ENCODE measurements at places on chromosomes 4 and X. TPM values are rescaled to one million over a fixed set of nuclear protein-coding genes. Genes with fewer than 3 reads are reported as not detected.

- H3K4me3 ChIP-seq, result peak overlapping the region; percentile 40
- H3K27me3 ChIP-seq, result peaks cover 6% of the 10 kb centered on the region
- DNase-seq, result no peak
- H3K4me1 ChIP-seq, result peaks cover 38% of the 10 kb centered on the region
- H3K36me3 ChIP-seq, result peaks cover 28% of the 10 kb centered on the region
Measured at GRCh38 chrX:119238557-119238956, 2.5 kb downstream of the PGRMC1 start.

DNA sequence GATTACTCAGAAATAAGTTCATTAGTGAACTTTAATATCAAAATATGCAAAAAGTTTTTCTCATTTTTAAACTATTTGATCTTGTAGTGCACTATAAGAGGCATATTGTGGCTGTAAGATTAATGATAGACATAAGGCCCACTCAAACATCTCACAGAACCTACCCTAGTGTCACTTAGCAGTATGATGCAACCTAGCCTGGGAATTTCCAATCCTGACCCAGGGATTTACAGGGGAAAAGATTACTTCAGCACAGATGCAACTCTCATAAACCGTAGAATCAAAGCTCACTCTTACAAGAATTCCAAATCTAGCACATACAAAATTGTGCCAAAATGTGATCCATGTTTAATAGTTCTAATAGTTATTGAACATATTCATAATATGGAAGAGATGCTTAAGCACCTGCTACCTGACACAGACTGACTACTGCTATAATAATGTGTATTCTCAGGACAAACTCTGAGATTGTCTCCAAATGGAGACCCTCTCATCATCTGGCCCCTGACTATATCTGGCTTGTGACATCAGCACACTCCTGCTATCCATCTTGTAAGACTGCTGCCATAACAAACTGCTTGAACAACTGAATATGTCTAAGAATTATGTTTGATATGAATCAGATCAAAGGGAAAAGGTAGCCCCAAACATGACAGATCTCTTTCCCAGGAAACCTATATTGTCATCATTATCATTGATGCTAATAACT lies 271.9 kb downstream of the PABPC4L start:
- no peaks in the 10 kb centered on the region for H3K27me3 ChIP-seq
- no peaks in the 10 kb centered on the region for H3K36me3 ChIP-seq
- H3K4me3 ChIP-seq, result no peak overlapping the region
- H3K27ac ChIP-seq, result no peak overlapping the region
- no peaks in the 10 kb centered on the region for H3K4me1 ChIP-seq
- no peak for DNase-seq

The PABPC4L gene
- not detected for total RNA-seq

DNA sequence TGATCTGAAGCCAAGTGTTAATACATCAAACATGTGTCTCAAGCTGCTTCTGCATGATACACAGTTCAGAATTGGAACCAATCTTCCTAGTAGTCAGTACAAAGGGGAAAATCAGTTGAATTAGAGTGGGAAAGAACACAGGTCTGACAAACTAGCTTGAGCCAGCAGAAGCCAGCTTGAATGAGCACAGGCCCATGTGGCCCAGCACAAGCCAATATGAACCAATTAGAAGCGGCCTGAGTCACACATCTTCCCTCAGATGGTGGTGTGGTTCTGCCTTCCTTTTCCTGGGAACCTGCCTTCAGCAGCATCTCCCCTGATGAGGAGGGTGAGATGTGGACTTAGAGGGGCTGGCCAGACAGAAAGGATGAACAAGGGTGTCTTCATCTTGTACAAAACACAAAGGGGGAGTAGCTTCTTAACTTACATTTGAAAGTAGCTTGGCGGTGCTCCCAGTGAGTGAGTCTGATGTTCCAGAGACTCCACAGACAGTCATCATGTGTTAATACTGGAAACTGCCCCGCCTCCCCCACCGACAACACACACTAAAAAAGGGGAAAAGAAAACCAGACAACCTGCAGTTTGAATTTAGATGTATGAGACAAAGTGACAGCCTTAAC lies 72.0 kb downstream of the FRMPD4 start:
- no peaks in the 10 kb centered on the region for H3K4me1 ChIP-seq
- no peak overlapping the region for H3K27ac ChIP-seq
- no peaks in the 10 kb centered on the region for H3K27me3 ChIP-seq
- H3K4me3 ChIP-seq, result no peak overlapping the region
- H3K36me3 ChIP-seq, result no peaks in the 10 kb centered on the region

- no peaks in the 10 kb centered on the region for H3K27me3 ChIP-seq
- peaks cover 5% of the 10 kb centered on the region for H3K36me3 ChIP-seq
- no peaks in the 10 kb centered on the region for H3K4me1 ChIP-seq
- no peak overlapping the region for H3K27ac ChIP-seq
Measured at GRCh38 chrX:11103006-11103405, 8.1 kb upstream of the HCCS start.

The SASH3 gene
- 303 TPM for total RNA-seq

GRCh38 chr4:118367361-118367760 lies 14.6 kb upstream of the PRSS12 start:
- no peak overlapping the region for H3K4me3 ChIP-seq
- no peaks in the 10 kb centered on the region for H3K4me1 ChIP-seq
- no peak for DNase-seq
- no peaks in the 10 kb centered on the region for H3K36me3 ChIP-seq

DNA sequence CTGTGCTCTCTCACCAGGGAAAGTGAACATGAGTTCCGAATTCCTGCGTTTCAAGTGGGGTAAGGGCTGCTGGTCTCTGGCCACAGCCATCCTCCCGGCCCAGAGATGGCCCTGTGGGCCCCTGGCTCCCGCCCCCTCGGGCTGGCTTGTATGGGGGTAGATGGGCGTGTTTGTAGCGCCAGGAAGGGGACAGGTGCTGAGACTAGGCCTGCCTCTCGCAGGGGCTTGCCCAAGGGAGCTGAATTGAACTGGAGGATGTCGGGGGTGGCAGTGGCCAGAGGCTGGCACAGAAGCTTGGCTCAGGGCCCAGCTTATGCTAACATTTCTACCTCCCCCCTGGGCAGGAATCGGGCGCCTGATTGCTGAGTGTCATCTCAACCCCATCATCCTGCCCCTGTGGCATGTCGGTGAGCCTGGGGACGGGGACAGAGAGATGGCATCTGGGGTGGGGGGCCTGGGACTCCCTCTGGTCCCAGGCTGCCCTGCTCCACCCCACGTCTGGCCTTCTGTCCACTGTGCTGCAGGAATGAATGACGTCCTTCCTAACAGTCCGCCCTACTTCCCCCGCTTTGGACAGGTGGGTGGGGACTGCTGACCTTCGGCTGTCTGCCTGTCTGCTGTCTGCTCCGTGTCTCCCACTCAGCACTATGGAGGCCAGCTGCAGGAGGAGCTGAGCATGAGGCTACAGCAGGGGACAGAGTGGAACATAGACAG lies 8.5 kb downstream of the TAFAZZIN start:
- H3K36me3 ChIP-seq, result peaks cover 5% of the 10 kb centered on the region
- peaks cover 7% of the 10 kb centered on the region for H3K4me1 ChIP-seq
- no peak for DNase-seq
- H3K27me3 ChIP-seq, result no peaks in the 10 kb centered on the region
- no peak overlapping the region for H3K27ac ChIP-seq
- no peak overlapping the region for H3K4me3 ChIP-seq

The RIPPLY1 gene
- total RNA-seq, result not detected

The EIF4E gene
- 105 TPM for total RNA-seq

The RNF212 gene
- 2.7 TPM for total RNA-seq

DNA sequence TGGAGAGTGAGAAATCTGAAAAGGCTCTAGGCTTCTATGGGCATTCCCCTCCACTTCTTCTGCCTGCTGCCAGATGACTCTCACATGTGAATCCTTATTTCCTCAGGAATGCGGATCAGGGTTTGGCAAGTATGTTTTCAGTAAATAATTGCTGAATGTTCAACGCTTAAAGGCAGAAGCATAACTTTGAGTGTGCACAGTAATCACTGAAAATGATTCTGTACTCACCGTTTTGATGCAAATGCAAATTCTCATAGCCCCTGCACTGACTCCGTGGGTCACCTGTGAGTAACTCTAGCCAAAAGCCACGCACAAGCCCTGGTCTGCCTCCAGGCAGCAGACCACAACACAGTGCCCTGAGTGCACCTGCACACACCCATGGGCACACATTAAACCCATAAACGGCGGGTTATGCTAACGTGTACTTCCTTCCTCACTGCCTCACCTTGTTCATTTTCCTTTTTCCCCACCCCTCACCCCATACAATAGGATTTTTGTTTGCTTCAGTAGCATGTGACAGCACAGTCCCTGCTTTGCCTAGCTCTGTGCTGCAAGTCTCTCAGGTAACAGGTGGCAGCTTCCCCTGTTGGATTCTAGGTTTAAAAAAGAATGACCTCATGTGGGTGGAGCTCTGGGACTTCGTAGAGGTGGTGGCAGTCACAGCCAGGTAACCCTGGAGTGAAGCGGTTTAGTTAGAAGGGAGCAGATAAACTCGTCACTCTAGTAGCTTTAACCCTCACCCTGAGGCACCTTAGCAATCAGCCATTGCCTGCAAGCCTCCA lies at the start of gene ARHGEF38:
TSS of gene ARHGEF38 (plus strand) at position 656 of the 782 bp plus-strand sequence. CDS start 146 bp downstream, outside the sequence.
- no peaks in the 10 kb centered on the region for H3K4me1 ChIP-seq
- no peak for DNase-seq
- no peak within 1 kb of the TSS for H3K4me3 ChIP-seq

- H3K4me3 ChIP-seq, result no peak overlapping the region
- no peak overlapping the region for H3K27ac ChIP-seq
- no peaks in the 10 kb centered on the region for H3K27me3 ChIP-seq
- H3K4me1 ChIP-seq, result no peaks in the 10 kb centered on the region
- H3K36me3 ChIP-seq, result peaks cover 2% of the 10 kb centered on the region
Measured at GRCh38 chr4:53061091-53061850, 199.2 kb downstream of the RASL11B start.

The SHROOM4 gene
- total RNA-seq, result not detected

DNA sequence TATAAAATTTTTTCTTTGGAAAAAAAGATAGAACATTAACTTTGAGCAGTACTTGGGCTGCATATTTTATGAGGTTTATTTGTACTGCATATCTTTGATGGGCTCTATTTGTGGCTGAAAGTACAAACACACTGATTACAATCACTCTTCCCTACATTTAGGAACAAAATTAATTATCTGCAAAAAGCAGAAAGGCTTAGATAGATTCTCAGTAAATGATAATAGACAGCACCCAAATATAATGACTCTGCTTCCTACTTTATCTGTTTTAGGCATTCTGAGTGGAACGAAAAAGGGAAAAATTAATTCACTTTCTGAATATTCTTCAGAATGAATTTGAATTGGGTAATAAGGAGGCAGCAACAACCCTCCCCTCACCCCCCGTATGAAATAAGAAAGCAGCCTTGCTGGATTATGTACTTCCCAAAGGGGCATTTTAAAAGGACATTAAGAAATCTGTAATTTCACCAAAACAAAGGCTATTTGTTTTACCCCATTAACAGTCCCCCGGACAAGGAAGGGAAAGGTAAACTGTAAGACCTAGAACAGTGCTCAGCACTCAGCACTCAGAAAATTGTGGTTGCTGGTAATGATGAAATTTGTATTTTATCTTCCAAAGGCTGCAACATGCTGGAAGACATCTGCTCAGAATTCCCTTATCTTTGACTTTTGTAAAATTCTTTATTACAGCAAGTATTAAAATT lies 242.6 kb downstream of the GPC3 start:
- no peak overlapping the region for H3K27ac ChIP-seq
- DNase-seq, result no peak
- H3K4me1 ChIP-seq, result peaks cover 19% of the 10 kb centered on the region

DNA sequence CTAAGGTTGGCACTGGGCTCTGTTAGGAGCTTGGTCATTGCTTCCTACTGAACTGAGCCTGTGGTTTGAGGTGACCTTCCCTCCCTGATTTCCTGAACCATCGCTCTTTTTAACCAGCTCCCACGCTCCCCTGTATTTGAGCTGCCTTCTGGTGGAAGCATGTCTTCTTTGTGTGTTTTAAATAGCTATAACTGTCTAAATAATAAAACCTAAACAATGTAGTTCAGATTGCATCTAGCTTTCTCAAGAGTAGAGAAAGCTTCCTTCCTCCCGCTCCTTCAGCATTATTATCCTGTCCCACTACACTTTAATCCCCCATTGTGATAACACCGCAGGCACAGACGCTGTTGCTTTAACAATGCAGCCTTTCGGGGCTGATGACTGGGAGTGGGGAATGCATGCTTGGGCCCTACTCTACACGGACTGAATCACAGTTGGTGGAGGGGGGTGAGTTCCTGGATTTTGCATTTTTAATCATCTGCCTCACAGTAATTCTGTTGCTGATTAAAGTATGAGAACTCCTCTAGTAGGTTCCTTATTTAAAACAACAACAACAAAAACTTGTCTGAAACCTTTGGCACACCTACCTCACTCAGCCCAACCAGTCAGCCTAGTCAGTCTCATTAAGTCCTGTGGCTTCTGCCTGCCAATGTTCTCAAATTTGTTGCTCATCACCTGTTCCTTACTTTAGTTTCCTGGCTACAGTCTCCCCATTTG lies 6.6 kb downstream of the SMS start:
- no peak overlapping the region for H3K4me3 ChIP-seq
- peaks cover 31% of the 10 kb centered on the region for H3K36me3 ChIP-seq
- no peak for DNase-seq
- peaks cover 49% of the 10 kb centered on the region for H3K4me1 ChIP-seq

The TEX13D gene
- not detected for total RNA-seq

DNA sequence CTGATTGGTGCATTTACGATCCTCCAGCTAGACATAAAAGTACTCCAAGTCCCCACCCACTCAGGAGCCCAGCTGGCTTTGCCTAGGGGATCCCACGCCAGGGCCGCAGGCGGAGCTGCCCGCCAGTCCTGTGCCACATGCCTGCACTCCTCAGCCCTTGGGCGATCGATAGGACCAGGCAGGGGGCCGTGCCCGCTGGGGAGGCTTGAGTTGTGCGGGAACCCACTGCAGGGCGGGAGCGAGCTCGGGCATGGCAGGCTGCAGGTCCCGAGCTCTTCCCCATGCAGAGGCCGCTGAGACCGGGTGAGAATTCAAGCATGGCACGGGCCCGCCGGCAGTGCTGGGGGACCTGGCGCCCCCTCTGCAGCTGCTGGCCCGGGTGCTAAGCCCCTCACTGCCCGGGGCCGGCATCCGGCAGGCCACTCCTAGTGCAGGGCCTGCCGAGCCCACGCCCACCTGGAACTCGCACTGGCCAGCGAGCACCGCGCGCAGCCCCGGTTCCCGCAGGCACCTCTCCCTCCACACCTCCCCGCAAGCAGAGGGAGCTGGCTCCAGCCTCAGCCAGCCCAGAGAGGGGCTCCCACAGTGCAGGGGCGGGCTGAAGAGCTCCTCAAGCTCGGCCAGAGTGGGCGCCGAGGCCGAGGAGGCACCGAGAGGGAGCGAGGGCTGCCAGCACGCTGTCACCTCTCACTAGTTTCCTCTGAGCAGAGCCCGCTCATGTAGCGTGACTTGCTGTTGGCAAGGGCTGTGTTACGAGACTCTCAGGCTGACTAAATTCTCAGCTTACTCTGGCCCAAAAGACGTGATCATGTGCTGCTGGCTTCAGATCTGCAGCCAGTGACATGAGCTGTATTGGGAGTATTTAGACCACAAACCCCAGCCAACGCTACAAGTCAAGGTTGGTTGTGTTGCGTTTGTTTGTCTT lies 87.5 kb downstream of the TRAPPC11 start:
- H3K36me3 ChIP-seq, result no peaks in the 10 kb centered on the region
- DNase-seq, result no peak
- no peak overlapping the region for H3K27ac ChIP-seq
- H3K4me3 ChIP-seq, result no peak overlapping the region
- no peaks in the 10 kb centered on the region for H3K4me1 ChIP-seq
- H3K27me3 ChIP-seq, result no peaks in the 10 kb centered on the region

All from activated CD8-positive, alpha-beta T cell treated with anti-CD3 and anti-CD28 coated beads, Interleukin-2, amount 10 ng/mL, durations not matched to agents 7 days and 5 days (primary cell).